ENCODE measurements at places on chromosomes 5 and 9. TPM values are rescaled to one million over a fixed set of nuclear protein-coding genes. Genes with fewer than 3 reads are reported as not detected.

GRCh38 chr5:95600557-95600956 lies 19.3 kb upstream of the GPR150 start:
- DNase-seq: peak; percentile 32
- H3K4me3 ChIP-seq: no peak overlapping the region
- peaks cover 12% of the 10 kb centered on the region for H3K4me1 ChIP-seq
- peaks cover 8% of the 10 kb centered on the region for H3K36me3 ChIP-seq
- no peaks in the 10 kb centered on the region for H3K27me3 ChIP-seq

GRCh38 chr9:69937833-69938535 lies 105.7 kb upstream of the MAMDC2 start:
- H3K27me3 ChIP-seq: no peaks in the 10 kb centered on the region
- H3K27ac ChIP-seq: peak overlapping the region; percentile 25
- H3K4me3 ChIP-seq: no peak overlapping the region
- DNase-seq: no peak
- H3K36me3 ChIP-seq: no peaks in the 10 kb centered on the region

DNA sequence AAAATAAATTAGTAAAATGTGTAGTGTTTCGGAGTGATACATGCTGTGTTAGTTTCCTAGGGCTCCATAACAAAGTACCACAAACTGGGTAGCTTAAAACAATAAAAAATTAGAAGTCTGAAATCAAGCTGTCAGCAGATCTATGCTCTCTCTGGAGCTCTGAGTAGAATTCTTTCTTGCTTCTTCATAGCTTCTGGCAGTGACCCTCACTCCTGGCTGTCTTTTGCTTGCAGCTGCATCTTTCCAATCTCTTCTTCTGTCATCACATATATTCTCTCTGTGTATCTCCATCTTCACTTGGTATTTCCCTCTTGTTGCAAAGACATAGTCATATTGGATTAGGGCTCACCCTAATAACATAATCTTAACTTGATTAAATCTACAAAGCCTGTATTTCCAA lies 37.6 kb upstream of the PLCXD3 start:
- no peak overlapping the region for H3K27ac ChIP-seq
- no peak for DNase-seq
- H3K27me3 ChIP-seq: no peaks in the 10 kb centered on the region
- no peak overlapping the region for H3K4me3 ChIP-seq
- H3K36me3 ChIP-seq: no peaks in the 10 kb centered on the region

The PDE8B gene
- total RNA-seq: not detected

DNA sequence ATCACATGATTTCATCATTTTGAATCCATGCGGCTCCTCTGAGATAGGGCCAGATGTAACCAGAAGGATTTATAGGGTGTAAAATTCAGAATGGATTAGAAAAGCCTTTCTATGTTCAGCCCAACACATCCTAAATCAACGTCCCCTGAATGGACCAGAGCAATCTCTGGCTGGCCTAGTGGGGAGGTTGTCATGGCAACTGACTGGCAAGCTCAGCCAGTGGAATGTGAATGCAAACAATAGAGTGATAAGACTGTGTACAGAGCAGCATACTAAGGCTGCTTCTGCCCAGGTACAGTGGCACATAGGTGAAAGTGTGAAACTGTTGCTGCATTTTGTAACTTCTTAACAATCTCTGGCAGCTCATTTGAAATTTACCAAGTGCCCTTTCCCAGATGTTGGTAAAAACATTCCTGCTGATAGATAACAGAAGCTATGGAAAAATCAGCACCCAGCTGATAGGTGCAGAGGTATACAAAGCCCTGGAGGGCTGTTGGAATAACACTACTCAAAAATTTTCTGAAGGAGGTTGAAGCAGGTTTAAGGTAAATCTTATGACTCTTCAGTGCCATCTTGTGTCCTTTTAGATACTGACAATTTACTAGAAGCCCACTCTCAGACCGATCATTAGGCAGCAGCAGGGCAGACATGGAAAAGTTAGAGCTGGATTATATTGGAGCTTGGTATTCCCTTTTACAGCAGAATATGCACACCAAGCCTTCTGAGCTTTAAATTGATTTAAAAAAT lies 267.2 kb downstream of the RAB3C start:
- H3K27ac ChIP-seq: no peak overlapping the region
- H3K4me1 ChIP-seq: no peaks in the 10 kb centered on the region
- no peak overlapping the region for H3K4me3 ChIP-seq
- H3K27me3 ChIP-seq: peaks cover 38% of the 10 kb centered on the region
- peak; percentile 56 for DNase-seq
- H3K36me3 ChIP-seq: no peaks in the 10 kb centered on the region

The C5orf46 gene
- total RNA-seq: not detected

The SLC1A1 gene
- 47.6 TPM for total RNA-seq

GRCh38 chr9:130089141-130089540 lies 35.4 kb downstream of the GPR107 start:
- H3K4me3 ChIP-seq: no peak overlapping the region
- DNase-seq: no peak
- H3K4me1 ChIP-seq: no peaks in the 10 kb centered on the region
- no peak overlapping the region for H3K27ac ChIP-seq
- H3K36me3 ChIP-seq: peaks cover 47% of the 10 kb centered on the region
- H3K27me3 ChIP-seq: no peaks in the 10 kb centered on the region

- H3K4me1 ChIP-seq: peaks cover 9% of the 10 kb centered on the region
- DNase-seq: peak; percentile 21
- H3K27me3 ChIP-seq: no peaks in the 10 kb centered on the region
Observed at GRCh38 chr9:121912812-121913627, 180.1 kb downstream of the TTLL11 start.

GRCh38 chr9:82021198-82021597 lies 32.6 kb downstream of the SPATA31D1 start:
- H3K36me3 ChIP-seq: no peaks in the 10 kb centered on the region
- no peaks in the 10 kb centered on the region for H3K27me3 ChIP-seq
- peak overlapping the region; percentile 87 for H3K27ac ChIP-seq

The FOXD4L4 gene
- not detected for total RNA-seq

DNA sequence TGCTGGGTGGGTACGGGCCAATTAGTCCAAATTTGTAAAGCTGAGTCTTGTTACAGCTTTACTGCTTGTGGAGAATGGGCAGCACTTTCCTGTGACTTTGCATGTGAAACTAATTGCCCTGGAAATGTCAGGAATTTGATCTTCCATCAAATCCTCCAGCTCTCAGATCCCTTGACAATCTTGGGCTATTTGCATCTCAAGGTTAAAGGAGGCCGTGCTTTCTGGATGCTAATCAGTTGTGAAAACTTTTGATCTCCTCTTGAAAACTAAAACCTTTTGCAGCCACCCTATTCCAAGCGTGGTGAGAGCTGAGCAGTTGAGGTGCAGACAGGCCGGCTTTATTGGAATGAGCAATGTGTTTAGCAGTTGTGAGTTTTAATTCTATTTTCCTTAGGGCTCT lies 68.0 kb upstream of the CLINT1 start:
- no peaks in the 10 kb centered on the region for H3K36me3 ChIP-seq
- no peaks in the 10 kb centered on the region for H3K27me3 ChIP-seq
- no peak for DNase-seq
